Posterior vena cava (tissue), 2 donors: ENCODE measurements at places on chromosomes 3 and 15.
A peak's percentile ranks its signal among the peaks of the same experiment; 100 is the strongest.

DNA sequence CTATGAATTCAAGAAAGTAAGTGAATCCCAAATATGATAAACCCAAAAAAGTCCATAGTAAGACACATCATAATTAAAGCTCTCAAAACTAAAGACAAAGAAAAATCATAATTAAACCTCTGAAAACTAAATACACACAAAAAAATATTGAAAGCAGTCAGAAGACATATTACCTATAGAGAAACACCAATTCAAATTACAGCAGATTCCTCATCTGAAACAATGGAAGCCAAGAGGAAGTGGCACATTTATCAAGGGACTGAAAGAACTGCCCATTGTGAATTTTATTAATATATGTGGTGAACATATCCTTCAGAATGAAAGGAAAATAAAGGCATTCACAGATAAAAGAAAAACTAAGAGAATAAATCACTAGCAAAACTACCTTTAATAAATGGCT, 128.2 kb downstream of the SCAPER start:
- no peak for DNase-seq

DNA sequence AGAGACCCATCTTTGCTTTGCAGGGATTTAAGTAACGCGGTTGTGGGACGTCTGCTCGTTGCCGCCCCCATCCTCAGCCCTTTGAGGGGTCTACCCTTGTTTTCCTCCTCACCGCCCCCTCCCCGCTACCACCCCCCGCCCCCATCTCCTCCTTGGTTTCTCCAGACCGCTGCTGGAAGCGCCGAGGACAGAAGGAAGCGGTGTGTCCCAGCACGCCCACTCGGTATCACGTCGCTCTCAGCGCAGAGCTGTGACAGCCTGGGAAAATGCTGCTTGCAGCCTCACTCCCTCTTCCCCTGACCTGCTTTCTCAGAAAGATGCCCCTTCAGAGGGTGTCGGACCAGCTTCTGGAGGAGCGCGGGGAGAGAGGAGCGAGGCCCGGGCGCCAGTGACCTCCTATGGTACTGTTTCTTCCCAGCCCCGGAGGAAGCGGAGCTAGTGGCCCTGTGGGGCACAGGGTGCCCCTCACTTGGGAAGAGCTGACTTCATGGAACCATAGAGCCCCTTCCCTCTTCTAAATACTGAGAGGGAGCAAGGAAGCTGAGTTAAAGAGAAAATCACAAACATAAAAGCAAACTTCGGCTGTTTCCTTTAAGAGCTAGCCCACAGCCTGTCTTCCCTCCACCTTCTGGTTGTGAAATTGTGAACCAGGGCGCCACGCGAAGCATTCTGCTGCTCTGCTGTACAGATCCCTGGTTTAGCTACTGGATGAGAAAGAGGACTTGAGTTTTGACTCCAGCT, 698 bp downstream of the IL1RAP start:
- DNase-seq: peak; percentile 87

- DNase-seq: no peak
Measured at GRCh38 chr15:93331545-93332167, 242.6 kb upstream of the RGMA start.

DNA sequence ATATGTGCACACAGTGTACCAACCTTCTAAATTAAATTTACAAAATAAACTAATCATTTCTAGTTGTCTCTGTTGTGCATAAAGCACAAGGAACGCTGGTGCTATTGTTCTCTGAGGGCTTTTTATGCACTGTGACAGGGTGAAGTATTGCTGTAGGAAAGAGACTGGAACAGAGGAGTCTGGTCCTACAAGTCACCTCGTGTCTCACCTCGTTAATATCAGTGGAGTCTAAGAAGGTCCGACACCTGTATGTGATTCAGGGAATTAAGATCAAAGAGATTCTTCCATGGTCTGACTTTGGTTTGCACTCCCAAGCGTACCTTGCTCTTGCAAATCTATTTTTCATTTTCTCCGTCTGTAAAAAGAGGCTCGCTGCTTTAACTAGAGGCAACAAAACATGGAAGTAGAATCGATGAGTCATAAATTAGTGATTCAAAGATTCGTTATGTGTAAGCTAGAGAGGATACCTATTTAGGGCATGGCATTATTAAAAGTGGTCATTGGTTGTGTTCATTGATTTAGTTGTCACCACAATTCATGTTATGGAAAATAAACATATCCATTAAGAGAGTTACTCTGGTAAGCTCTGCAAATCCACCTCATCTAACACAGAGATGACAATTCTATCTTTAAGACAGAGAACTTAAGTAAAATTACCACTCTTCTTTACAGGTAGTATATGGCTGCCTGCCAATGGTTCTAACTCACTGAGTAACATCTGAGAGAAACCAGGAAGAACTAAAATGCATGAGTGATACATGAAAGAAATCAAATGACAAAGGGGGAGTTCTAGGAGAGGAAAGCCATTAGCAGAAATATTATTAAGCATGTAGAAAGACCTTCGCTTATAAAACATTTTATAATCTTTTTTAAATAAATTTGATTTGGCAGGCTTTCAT, 219.4 kb upstream of the GBE1 start:
- DNase-seq: no peak

GRCh38 chr15:31457161-31457560, 130.5 kb downstream of the KLF13 start:
- peak; percentile 73 for DNase-seq

DNA sequence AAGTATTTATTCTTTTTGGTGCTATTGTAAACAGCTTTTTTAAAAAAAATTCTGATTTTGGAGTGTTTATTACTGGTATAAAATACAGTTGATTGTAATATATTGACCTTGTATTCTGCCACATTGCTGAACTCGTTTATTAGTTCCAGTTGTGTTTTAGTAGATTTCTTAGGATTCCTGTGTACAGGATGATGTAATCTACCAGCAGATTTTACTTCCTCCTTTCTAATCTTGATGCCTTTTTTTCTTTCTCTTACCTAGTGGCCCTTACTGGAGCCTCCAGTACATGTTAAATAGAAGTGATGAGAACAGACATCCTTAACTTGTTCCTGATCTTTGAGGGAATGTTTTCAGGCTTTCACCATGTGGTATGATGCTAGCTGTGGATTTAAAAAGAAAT, 70.4 kb upstream of the KY start:
- DNase-seq: no peak

DNA sequence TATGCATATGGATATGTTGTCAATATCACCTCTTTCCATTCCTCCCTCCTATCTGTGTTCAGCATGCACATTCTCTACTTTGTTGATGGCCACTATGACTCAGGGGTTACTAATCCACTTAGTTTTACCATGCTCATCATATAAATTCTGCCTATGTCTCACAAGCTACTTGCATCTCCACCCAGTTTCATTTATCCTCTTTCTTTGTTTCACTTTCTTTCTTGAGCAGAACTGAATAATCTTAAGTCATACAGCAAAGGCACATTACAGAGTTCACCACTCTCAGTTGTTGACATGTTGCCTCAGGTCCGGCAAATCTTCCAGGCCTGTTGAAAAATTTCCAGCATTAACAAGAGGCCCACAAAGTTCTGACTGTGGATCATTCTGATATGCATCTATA, 71.5 kb downstream of the SSR3 start:
- DNase-seq: no peak

GRCh38 chr3:126546013-126546412, 12.7 kb downstream of the C3orf22 start:
- DNase-seq: peak; percentile 12

- DNase-seq: no peak
Measured at GRCh38 chr15:62931650-62932049, 110.9 kb upstream of the TPM1 start.

GRCh38 chr3:16520241-16520969, 6.9 kb upstream of the RFTN1 start:
- DNase-seq: no peak

DNA sequence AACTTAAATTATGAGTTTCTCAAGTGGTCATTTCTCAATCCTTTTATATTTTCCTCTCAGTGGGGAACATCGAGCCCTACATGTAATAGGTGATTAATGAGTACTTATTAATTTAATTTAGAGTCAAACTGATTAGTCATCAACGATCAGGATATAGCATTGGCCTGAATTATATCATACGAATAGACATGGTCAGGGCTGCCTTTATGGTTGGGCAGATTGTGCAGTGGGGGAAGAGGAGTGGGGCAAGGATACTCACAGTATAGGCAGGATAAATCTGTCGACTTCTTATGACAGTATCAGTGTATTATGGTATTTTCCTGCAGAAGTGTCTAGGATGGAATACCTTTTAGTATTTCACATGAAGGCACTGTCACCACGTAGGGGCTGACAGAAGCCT, 27.0 kb downstream of the C2CD4A start:
- DNase-seq: no peak

GRCh38 chr3:37559461-37559860, 302.2 kb upstream of the CTDSPL start:
- DNase-seq: no peak

- no peak for DNase-seq
Measured at GRCh38 chr3:72274493-72275330, 489.8 kb upstream of the PROK2 start.

GRCh38 chr15:39429898-39430357, 151.0 kb upstream of the THBS1 start:
- no peak for DNase-seq

DNA sequence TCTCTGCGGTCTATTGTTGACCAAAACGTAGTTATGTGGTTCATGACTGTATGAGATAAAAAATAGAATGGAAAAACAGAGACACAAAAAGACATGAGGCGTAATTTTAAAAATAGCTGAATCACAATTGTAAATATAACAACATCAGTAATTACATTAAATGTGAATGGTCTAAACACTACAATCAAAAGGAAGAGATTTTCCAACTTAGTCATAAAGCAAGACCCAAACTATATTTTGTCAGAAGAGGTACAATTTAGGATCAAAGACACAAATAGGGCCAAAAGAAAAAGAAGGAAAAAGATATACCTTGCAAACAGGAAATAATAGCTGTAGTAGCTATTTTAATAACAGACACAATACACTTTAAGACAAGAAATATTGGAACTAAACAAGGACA, 61.5 kb downstream of the LRRC28 start:
- no peak for DNase-seq

DNA sequence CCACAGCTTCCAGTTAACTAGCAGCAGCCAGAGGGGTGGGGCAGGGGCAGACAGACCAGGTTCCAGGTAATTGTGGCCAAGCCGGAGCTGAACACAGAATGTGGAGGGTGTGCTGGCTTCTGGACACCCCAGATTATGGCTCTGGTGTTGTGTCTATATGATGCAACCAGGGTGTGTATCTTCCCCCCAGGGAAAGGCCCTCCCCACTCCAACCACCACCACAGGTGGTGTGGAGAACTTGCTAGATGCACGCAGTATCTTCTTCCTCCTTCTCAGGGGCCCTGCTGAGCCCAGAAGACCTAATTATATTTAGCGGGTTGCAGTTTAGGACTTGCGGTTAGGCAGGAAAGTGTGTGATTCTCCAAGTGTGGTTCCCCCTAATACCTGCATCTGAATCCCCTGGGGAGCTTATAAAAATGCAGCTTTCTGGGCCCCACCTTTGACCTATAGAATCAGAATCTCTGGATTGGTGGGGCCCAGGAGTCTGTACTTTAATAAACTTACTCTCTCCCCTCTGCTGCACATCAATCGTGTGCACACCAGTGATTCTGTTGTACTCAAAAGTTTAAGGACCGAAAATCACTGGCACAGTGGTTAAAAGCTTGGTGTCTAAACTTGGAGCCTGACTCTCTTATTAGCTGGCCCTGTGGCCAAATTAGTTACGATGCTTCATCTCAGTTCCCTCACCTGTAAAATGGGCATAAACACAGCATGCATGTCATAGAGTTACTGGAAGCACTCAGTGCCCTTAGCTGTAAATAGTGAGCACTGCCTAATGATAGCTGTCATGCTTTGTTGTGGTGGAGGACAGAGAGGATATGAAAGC, 379.1 kb upstream of the PROK2 start:
- DNase-seq: no peak

DNA sequence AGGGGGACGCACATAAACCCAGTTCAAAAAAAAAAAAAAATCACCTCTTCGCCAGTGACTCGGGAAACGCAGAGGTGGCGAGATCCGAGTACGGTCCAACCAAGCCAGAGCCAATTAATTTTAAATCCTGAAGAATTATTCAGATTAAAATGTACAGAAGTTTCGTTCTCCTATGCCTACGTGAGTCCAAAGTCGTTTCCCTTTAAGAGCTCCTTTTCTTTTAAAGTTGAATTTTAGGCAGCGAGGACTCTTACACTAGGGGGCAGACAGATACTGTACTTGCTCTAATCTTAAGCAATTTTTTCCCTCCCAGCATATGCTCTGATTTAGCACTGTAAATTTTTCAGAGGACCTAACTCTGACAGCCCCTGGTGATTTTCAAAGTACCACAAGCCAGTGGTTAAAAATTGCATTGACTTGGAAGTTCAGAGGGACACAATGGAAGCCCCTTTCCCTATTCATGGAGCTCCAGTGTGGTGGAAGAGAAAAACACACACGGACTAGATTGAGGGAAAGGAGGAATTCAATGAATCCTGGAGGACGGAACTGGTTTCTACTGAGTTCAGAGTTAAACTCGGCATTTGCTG, 3.3 kb upstream of the NR2F2 start:
- DNase-seq: no peak

DNA sequence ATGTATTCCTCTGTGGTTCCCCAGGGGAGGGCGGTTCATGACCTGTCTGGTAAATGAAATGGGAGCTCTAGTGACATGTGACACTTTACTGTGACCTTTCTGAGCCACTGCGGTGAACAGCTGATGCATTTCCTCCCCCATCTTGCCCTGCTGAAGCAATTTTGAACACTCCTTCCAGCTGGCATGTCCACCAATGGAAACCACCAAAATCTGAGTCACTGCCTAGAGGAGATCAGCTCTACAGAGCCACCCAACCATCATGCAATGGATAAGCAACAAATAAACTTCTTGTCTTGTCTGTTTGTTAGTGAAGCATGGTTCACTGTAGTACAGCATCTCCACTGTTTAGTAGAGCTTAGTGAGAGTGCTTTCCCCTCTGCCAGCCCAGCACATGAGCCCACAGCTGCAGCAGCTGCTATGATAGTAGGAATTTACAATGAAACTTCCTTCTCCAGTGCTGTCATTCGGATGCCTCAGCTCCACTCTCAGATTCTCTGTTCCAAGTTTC, 479.4 kb downstream of the NTRK3 start:
- peak; percentile 84 for DNase-seq

DNA sequence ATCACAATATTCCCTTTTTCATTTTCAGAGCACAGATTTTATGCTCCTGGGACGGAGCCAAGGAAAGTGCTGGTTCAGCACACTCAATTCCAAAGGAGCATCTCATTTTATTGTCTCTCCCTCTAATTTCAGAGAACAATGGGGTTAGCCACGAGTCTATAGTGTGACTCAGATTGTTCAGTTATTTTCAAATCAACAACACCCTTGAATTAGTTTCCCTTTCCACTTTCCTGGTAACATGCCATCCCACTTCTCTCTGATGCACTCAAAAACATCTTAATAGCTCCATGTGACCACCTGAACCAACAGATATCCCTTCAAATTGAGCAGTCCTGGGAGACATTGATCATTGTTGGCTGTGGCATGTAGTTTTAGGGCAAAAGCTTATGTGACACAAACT, 389.7 kb upstream of the MDFIC2 start:
- DNase-seq: no peak
